ENCODE measurements at places on chromosomes 6 and 20.

DNA sequence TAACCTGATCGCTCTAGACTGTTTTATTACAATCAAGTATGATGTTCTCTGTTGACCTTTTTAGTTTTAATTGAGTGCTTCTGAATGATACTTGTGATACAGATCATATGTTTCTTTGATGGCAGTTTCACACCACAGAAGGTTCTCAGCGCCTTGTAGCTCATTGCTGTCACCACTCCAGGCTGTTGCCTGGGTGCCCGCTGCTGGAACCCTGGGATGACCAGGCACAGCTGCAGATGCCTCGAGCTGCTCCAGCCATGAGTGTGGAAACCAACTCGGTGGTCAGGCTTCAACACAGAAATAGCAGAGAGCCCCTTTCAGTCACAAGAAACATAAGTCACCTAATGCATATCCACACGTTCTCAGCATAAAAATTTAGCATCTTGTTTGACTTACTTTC, 112.7 kb downstream of the RPP40 start:
- no peak for DNase-seq

- DNase-seq, result no peak
Measured at GRCh38 chr20:36311854-36312723, 6.0 kb downstream of the DLGAP4 start.

DNA sequence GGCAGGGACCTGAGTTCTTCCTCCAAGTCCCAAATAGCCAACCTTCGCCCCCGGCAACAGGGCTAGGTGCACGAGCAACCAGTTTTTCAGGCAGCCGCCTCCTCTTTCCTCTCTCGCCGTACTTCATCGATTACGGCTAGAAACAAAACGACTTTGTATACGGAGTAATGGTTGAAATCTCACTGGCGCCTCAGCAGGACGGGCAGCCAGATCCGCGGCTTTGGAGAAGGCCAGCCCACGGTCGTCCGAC, 333 bp upstream of the SMIM13 start:
- no peak for DNase-seq

- peak; percentile 28 for DNase-seq
Measured at GRCh38 chr6:168302534-168302933, 17.0 kb downstream of the DACT2 start.

DNA sequence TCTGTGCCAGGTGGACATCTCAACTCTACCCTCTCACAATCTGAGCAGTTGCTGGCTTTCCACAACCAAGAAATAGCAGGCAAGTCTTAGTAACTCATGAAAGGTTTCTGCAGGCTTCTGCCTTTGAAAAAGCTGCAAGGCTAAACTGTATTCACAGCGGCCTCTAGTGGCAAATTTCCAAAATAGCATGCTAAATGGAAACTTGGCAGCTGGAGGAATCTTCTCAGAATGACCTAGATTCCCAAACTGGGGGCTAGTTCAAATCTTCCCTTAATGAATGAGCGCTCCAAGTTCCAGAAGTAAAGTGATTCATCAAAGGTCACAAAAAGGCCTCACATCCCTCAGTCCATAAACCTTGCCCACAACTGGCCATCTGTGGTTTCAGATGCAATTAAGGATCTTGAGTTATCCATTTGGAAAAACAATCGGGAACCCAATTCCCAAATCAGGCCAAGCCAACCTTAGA, 11.9 kb upstream of the CPNE5 start:
- DNase-seq, result peak; percentile 81

DNA sequence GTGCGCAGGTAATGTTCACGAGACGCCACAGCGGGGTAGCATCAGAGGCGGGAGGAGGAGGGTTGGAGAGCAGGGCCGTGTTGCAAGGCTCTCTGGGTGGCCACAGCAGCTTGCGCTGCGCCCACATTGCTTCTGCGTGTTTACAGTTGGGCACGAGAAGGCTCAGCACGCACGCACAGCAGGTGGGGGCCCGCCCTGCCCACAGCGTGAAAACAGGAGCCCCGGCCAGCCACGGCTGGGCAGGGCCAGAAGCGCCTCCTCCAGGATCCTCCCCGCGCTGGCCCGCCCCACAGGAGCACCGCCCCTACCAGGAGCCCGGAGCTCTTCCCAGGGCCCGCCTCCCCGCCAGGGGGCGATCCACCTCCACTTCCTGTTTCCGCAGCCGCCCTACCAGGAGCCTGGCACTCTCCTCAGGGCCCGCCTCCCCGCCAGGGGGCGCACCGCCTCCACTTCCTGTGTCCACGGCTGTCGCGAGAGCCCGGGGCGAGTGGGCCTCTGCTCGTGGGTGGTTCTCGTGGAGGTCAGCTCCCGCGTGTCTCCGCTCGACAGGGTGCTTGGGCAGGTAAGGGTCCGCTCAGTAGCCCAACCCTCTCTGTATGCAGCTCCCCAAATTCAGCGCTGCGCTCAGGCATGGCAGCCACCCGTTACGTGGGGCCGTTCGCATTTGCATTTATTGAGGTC, at the start of gene FAM50B:
Gene FAM50B, plus strand, starts transcription at position 449 of the 681 bp plus-strand sequence. CDS start 439 bp downstream, outside the sequence.
- DNase-seq, result peak; percentile 93

- DNase-seq, result no peak
Measured at GRCh38 chr6:82196161-82196560, 51.4 kb downstream of the IBTK start.

DNA sequence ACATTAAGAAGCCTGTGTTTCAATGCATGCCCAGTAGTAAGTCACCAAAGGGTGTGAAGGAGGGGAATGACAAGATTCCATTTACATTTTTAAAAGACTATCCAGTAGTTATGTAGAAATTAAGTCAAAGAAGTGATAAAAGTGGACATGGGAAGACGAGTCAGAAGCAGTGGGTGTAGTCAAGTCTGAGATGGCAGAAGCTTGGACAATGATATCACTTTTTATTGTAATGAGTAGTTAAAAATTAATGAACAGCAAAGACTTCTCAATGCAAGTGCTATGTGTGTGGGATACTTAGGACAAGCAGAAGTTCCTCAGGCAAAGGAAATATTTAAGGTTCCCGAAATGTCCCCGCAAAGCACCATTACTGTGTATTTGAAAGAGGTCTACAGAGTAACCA, 156.0 kb downstream of the DST start:
- DNase-seq, result no peak

DNA sequence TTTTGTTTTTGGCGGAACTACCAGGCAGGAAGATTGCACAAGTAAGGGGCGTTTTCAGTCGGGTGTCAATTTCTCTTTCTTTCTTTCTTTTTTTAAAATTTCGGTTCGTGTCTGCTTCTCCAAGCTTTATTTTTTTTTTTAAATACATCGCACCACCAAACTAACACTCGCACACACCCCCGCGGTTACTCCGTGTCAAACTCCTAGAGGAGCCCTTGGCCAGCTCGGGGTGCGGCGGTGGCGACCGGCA, 338 bp downstream of the UTRN start:
- no peak for DNase-seq

DNA sequence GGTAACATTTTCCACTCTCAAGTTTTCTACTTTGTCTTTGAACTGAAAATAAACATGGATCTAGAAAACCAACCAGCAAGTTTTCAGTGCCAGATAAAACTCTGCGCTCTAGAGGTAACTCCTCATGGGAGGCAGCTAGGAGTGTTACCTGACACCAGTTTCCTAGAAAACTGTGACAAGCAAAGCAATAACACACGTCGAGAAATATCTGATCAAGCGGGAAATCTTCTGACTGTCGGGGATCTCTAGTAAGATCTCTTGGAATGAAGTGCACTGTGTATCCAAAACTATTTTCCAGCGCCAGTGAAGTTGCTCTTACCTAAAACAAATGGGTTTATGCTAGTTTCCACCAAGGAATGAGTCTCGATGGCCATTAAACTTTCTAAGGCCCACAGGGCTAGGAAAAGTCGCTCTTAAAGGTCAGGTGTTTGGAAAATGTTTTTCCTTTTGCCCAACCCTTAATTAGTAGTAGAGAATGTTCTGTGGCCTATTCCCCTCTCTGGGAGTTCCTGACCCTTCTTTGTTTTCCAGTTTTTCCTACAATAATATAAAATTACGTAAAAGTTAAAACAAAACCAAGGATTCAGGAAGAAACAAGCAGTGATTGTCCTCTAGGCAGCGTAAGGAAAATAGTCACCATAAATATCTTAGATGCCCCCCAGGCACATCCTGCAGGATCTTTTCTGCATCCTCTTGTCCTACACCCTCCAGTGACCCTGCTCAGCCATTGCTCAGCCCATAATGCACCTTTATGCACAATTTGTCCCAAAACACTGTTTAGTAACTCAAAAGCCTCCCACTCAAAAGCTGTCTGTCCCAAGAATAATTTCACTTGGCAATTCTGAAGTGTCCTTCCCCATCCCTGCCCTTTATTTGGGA, 137.7 kb upstream of the AKAP12 start:
- no peak for DNase-seq

DNA sequence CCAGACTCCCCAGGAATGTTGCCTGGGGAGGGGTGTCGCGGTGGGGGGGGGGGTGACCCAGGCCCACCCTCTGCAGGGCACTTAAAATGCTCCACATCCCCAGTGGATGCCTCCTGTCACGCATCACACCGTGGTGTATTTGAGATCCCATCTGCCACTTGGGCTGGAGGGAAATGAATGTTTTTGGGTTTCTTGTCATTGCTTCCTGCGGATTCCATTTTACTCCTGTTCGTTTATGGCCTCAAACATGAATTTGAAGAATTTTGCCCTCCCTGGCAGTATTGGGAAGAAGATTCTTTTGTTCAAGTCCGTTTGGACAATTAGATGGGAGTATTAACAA, 544 bp upstream of the KHDC1 start:
- no peak for DNase-seq

DNA sequence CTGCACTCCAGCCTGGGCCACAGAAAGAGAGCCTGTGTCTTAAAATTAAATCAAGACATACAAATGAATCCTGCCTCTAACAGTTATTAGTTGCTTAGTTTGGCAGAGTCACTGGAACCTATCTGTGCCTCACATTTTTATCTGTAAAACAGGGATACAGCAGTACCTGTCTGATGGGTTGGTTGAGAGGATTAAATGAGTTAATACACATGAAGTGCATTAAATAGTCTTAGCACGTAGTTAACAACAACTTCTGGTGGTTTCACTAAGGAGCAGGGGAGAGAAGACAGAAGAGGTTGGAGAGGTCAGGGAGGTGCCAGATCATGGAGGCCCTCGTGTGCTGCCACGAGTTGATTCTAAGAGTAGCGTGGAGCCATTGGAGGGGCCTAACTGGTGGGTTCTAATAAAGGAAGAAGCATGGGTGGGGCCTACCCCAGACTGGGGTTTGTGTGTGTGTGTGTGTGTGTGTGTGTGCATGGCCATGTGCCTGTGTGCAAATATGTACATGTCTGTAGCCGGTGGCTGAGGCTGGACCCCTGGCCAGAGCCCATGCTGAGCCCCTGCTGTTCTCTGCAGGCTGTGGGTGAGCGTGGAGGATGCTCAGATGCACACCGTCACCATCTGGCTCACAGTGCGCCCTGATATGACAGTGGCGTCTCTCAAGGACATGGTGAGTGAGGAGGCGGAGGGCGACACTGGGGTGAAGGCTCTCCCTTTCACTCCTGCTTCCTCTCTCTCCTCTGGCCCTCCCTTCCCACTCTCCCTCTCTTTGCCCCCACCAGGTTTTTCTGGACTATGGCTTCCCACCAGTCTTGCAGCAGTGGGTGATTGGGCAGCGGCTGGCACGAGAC, 9.1 kb downstream of the RBCK1 start:
- DNase-seq, result no peak

GRCh38 chr6:89357390-89357789, 4.9 kb upstream of the UBE2J1 start:
- no peak for DNase-seq

DNA sequence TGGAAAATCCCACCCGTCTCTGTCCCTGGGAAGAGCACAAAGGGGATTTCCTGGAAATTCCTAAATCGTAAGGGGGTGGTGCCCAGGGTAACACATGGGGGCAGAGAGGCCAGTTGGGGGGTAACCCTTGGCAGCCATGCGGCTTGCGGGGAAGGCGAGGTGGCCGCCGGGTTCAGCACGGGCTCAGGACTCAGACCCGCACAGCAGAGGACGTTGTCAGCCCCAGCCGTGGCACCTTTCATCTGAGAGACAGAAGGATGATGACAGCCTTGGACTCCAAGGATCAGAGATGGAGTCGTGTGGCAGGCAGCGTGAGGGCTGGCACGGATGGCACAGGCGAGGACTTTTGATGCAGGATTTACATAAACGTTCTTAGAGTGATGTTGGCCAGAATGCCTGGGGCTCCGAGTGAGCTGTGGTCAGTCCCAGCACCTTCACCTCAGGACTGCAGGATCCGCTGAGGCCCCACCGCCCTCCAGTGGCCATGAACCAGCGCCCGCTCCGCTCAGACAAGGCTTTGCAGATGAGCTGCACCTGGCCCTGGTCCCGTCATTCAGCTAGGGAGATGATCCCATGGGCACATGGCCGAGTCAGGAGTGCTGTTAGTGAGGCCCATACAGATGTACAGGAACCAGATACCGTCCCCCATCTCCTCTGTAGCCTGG, 190.3 kb downstream of the TAF4 start:
- DNase-seq, result peak; percentile 36

- peak; percentile 72 for DNase-seq
Measured at GRCh38 chr20:53157443-53158408, 185.6 kb downstream of the TSHZ2 start.

GRCh38 chr20:57835588-57836455, 126.0 kb upstream of the PMEPA1 start:
- DNase-seq, result peak; percentile 42

DNA sequence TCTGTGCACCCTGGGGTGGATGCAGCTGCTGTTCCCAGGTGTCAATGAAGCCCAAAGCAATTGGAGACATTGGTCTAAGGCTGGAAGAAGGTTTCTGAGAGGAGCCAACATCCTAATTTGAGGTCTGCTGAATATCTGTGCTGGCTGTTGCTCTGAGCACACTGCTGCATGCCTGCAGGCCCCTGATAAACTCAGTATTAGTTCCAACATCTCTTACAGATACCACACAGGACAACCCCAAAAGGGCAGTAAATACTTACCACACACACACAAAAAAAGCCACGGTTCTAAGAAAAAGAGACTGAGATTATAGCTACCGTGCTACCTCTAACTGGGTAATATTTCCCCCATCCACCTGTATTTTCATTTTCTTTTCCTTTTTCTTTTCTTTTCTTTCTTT, 164.3 kb upstream of the SOX4 start:
- DNase-seq, result no peak

DNA sequence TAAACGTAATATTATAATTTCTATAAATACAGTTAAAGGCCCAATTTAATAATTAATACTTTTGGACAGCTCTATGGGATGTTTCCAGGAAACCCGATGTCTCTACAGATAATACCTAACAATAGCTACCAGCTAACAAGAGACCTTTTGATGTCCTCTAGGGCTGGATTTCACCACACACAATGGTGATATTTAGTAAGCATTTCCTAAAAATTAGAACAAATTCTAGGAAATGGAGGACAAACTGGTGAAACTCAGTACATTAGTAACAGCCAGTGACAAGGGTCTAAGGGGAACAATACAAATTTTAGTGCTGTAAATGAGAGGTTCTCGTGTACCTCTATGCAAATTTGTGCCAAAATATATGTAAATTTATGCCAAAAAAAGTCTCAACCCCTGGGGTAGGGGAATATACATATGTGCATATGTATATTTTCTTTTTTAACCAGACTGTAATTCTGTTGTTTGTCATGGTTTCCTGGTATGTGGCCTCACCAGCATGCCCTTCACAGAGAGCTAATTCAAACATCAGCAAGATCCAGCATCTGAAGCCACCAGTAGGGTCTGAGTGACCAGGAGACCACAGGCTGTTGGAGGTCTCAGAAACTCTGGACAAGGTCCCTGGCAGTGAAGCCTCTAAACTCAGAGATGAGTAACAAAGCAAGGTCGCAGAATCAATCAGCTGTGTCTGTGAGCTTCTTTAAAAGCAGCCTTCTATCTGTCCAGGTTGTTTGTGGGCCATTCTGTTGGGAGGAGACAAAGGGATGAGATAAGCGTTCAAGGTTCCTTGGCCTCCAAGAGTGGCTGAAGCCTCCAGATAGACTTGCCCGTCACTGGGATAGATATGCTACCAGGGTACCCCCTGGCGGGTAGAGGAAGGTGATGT, 235.1 kb upstream of the RREB1 start:
- no peak for DNase-seq

GRCh38 chr6:48917233-48917632, 545.8 kb downstream of the MMUT start:
- DNase-seq, result no peak

Data from neural progenitor cell (in vitro differentiated cells).